Eye (tissue), 1 donor: ENCODE measurements at places on chromosomes 7 and 10.

DNA sequence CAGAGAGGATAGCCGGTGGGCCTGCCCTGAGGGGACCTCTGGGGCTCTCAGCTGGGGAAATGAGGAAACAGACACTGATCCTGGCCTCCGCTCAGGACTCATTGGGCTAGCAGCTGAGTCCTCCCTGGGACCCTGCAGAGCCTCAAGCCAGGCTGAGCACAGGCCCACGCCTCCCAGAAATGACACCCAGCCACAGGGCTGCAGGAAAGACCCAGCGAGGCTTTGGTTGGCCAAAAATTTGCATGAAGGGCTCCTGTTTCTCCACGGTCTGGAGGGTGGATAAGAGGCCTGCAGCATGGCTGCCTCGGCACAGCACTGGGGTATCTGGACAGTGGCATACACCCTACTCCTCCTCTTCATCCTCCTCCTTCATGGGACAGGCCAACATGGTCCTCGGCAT lies 60.4 kb downstream of the ZNF33B start:
- DNase-seq: no peak

DNA sequence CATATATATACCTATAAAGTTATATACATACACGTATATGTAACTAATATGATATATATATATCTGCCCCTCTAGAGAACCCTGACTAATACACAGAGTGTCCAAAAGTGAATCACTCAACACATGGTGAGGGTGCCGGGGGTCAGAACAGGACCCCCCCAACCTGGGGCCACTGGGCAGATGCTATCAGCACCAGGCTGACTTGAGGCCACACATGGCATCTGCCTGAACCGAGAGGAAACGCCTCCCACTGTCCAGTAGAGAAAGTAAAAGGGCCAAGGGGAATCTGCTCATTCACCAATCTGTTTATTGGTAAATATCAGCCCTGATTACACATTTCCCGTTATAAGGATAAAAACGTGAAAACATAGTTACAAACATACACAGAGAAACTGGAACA lies 218.3 kb downstream of the PTPRN2 start:
- no peak for DNase-seq

GRCh38 chr10:36280321-36280741 lies 638.2 kb upstream of the FZD8 start:
- DNase-seq: peak; percentile 39

DNA sequence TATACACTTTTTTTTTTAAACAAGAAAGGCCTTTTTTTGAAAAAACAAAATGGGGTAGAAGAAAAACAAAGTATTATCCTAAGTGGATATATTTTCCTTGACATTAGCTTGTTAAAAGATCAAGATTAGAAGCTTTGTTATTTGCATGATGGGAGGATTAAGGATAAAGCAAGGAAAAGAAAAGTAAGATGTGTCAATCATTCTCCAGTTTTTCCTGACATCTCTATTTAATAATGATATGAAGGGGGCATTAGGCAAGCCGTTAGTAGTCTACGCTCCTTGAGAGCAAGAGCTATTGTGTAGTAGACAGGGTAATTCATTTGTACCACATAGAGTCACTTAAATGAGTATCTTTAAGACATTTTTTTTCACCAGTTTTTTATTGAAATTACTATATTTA lies 137.6 kb downstream of the RNF133 start:
- DNase-seq: no peak

DNA sequence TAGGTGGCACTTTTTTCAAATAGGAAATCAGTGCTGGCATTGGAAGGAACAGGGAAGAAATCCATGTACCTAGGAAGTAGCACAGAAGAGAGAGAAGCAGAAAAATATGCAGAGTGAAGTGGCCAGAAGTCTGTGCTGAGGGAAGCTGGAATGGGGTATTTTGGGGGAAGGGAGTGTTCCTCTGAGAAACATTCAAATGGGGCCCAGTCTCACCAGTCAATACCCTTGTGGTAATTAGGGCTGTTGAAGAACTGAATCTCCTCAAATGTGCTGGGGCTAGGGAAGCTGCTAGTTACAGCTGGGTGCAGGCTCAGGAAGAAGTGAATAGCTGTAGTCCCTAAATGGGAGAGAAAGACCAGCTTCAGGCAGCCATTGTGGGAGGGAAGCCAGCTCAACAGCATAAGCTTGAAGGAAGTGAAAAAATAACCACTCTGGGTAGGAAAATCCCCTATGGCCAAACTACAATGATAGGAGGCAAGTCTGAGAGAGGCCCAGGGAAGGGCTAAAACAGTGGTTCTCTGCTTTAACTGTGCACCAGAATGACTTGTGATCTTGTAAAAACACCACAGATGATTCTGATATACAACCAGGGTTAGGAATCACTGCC lies 7.6 kb downstream of the NDST2 start:
- no peak for DNase-seq

GRCh38 chr7:134941185-134941900 lies 45.0 kb upstream of the AGBL3 start:
- peak; percentile 49 for DNase-seq

DNA sequence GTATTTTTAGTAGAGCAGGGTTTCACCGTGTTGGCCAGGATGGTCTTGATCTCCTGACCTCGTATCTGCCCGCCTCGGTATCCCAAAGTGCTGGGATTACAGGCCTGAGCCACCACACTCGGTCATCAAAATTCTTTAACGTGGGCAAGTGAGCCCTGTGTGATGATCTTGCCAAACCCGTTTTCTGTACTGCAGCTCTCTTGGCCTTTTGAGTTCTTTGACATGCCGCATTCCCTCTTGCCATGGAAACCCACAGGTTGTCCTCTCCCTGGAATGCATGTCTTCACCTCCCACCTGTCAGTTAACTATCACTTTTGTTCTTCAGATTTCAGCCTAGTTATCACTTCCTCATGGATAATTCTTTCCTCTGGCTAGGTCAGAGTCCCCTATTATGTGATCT lies 5.0 kb downstream of the NUP205 start:
- DNase-seq: no peak

DNA sequence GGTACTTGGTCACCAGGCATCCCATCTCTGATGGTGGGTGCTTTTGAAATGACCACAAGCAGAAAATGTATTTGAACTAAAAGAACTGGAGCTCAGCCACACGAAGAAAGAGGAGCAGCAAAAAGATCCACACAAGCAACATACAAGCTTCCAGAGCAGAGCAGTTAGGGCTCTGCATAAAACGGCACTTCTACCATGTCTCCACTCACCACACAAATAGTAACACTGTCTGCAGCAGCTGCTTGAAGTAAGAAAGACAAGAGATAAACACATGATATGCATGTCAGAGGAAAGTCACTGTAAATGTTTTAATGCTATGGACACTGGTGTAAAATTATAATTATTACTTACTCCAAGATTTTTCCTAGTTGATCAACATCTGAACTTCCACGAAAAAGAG lies 32.5 kb upstream of the FAM133B start:
- DNase-seq: no peak

- no peak for DNase-seq
Observed at GRCh38 chr7:42099470-42100155, 137.4 kb downstream of the GLI3 start.

GRCh38 chr10:98567391-98568133 lies 120.8 kb upstream of the HPS1 start:
- no peak for DNase-seq

- no peak for DNase-seq
Observed at GRCh38 chr7:81333004-81333403, 414.2 kb upstream of the SEMA3C start.

DNA sequence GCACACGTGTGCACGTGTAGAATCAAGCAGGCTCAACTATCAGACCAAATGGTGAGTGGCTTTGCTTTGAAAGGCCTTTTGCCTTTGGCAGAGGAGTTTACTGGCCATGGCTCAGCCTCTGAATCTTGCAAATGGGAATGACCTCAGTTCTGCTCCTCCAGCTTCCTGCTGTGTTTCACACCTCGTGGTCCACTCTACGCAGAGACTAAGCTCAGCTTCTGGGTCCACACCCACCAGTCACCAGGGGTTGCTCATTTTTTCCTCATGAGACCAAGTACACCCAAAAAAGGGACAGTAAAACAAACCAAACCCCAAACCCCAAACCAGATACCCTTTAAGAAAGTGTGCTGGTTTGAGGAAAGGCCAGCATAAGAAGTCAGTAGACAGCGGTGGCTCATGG lies 236.4 kb downstream of the DNAJB6 start:
- no peak for DNase-seq

DNA sequence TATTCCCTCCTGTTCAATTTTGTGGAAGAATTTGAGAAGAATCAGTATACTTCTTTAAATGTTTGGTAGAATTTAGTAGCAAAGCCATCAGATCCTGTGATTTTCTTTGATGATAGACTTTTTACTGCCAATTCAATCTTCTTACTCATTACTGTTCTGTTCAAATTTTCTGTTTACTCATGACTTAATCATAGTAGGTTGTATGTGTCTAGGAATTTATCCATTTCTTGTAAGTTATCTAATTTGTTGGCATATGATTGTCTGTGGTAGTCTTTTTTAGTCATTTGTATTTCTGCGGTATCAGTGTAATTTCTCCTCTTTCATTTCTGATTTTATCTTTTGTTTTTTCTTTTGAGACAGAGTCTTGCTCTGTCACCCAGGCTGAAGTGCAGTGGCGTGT lies 87.4 kb downstream of the CCDC3 start:
- DNase-seq: no peak

- peak; percentile 91 for DNase-seq
Observed at GRCh38 chr7:134514663-134515062, 12.7 kb upstream of the AKR1B10 start.

- DNase-seq: peak; percentile 47
Observed at GRCh38 chr7:102080019-102080433, 206.6 kb upstream of the SH2B2 start.

- no peak for DNase-seq
Observed at GRCh38 chr7:48734695-48735406, 189.5 kb upstream of the CDC14C start.

- DNase-seq: no peak
Observed at GRCh38 chr10:96681524-96681923, 38.8 kb downstream of the PIK3AP1 start.

DNA sequence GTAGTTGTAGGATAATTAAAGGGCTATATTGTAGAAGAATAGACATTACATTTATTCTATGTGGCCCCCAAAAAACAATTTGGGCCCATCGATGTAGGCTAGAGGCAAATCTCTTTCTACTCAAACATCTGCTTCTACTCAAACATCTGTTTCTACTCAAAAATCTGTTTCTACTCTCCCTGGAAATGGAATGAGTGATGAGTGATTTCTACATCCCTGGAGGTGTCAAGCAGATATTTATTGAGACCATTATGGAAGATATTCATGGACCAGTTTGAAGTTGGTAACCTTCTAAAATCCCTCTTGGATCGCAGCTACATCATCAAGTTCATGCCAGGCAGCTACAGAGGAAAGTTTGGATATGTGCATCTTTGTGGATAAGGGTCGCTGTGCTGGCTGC lies 5.1 kb upstream of the PLPP4 start:
- no peak for DNase-seq

DNA sequence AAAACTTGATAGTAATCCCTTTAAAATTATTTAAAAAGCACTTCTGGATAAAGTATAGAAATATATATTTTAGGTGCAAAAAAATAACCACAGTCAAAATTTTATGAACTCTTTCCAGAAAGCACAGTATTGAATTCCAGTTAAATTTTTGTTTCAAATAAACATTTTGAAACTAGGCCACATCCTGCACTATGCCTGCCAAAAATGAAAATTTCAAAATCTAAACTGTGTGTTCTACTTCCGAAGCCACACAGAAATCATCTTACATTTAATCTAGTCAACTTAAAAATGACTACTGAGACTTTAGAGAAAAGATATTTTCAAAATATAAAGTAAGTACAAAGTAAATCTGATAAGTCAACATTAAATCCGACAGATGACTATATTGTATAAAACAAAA lies 50.0 kb downstream of the MAGI2 start:
- no peak for DNase-seq

GRCh38 chr7:45031829-45032228 lies 31.8 kb downstream of the CCM2 start:
- no peak for DNase-seq

- no peak for DNase-seq
Observed at GRCh38 chr10:30993155-30993554, 38.5 kb downstream of the ZNF438 start.
